ENCODE measurements at places on chromosomes 12 and 14.

- peak overlapping the region; percentile 89 for H3K27ac ChIP-seq
- DNase-seq, result no peak
- no peak overlapping the region for H3K4me3 ChIP-seq
- no peaks in the 10 kb centered on the region for H3K27me3 ChIP-seq
- no peaks in the 10 kb centered on the region for H3K36me3 ChIP-seq
Measured at GRCh38 chr12:52198454-52199215, 6.8 kb upstream of the KRT80 start.

GRCh38 chr12:52032446-52032803, 18.8 kb upstream of the NR4A1 start:
- H3K27ac ChIP-seq, result no peak overlapping the region
- no peaks in the 10 kb centered on the region for H3K27me3 ChIP-seq
- DNase-seq, result no peak

DNA sequence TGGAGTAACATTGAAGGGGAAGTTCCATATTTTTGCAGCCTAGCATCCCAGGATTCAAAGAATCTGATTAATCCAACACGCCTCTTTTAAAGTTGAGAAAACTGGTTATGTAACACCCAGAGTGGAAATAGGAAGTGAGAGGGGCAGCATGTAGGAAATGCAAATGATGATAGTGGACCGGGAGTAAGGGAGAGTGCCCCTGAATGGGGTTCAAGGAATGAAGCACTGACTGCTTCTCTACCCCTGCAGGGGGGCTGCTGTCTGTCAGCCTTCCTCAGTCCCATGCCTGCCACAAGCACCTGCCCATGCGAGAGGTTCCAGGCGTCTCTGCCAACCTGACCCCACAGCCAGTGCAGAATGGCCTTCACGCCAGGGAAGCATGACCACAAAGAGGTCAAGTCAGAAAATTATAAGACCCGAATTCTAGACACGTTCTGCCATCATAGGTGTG, 126.5 kb upstream of the CCND2 start:
- no peak overlapping the region for H3K4me3 ChIP-seq
- no peaks in the 10 kb centered on the region for H3K27me3 ChIP-seq
- no peak for DNase-seq
- no peaks in the 10 kb centered on the region for H3K36me3 ChIP-seq
- H3K4me1 ChIP-seq, result no peaks in the 10 kb centered on the region

DNA sequence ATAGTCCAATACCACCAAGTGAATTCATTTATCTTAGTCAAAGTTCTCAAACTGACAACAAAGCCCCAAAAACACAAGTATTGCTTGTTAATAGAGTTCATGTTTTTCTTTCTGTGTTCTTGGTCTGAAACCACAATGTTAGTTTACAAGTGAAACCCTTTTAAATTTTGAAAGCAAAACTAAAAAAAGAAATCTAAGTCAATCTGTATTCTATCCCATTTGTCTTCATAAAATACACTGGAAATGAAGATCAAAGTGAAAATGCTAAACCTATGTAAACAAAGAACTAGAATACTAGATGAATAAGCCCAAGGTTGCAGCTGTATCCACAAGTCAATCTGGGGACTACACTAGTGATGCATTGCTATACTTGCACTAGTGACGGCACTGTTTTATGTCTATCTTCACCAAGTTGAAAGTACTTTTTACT, 10.4 kb downstream of the MAP4K5 start:
- H3K36me3 ChIP-seq, result peaks cover 2% of the 10 kb centered on the region
- no peaks in the 10 kb centered on the region for H3K27me3 ChIP-seq
